SJSA1 (cell line): ENCODE measurements at places on chromosomes 7 and 10. TPM values are rescaled to one million over a fixed set of nuclear protein-coding genes. Genes with fewer than 3 reads are reported as not detected.

DNA sequence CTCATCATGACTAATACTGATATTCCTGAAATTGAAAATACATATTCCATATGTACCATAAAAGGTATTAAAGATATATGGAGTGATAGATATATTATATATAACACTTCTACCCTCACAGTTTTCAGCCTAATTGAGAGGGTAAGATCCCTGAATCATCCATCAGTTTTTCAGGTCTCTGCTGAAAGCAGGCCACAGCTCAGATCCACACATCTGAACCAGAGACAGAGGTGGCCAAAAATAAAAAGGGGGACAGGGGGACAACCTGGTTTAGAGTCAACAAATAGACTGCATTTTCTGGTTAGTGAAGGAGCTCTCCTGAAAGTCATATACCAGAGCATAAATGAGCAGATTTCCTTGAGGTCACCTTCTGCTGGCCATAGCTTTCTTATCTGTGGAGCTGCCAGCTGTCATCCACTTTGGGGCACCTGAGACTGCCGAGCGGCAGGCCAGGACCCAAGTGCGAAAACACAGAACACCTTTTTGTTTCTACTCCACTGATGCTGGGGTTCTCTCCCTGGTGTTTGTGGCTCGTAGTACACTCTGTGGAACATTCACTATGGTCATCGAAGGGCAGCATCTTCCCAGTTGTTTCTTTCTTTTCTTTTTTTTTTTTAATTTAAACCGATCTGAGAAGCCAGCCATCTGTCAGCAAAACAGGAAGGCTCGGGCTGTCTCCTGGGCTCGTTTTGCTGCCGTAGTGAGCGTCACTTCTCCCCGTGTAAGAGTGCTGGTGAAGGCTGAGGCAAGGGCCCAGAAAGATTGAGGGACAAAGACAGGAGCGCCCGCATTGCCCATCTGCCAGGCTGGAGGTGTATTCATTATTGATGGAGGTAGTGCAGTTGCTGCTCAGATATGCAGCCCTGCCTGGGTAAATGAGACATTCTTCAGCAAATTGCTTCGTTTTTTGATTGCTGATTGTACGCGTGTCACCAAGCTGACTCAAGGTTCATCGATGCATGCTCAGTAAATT, 13.5 kb downstream of the IKZF1 start:
- H3K4me1 ChIP-seq, result no peaks in the 10 kb centered on the region
- DNase-seq, result no peak
- H3K27ac ChIP-seq, result no peak overlapping the region
- H3K36me3 ChIP-seq, result no peaks in the 10 kb centered on the region
- no peak overlapping the region for H3K4me3 ChIP-seq

DNA sequence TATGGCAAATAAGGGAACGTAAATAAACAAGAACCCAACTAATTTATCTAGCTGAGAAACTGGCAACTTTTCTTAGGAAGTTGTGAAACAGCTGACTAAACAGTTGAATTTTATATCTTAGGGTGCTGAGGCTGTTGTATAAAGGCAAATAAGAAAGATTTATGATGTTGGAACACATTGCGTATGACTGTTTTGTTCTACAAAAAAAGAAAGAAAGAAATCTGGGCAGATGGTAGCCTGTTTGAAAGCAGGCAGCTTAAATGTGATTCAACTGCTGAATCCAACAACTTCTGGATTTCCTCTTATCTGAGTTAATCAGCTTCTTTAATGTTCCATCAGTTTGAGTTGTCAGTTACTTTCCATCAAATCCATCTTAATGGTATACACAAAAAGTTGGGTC, 214.5 kb downstream of the SNX13 start:
- H3K27me3 ChIP-seq, result no peaks in the 10 kb centered on the region
- H3K36me3 ChIP-seq, result no peaks in the 10 kb centered on the region
- H3K4me3 ChIP-seq, result no peak overlapping the region

- no peaks in the 10 kb centered on the region for H3K27me3 ChIP-seq
- H3K27ac ChIP-seq, result no peak overlapping the region
- no peak for DNase-seq
Observed at GRCh38 chr10:23686722-23687121, 247.8 kb downstream of the OTUD1 start.

Gene OIT3
- not detected in 2 replicates for total RNA-seq
